ENCODE measurements at places on chromosomes 12 and 14.

DNA sequence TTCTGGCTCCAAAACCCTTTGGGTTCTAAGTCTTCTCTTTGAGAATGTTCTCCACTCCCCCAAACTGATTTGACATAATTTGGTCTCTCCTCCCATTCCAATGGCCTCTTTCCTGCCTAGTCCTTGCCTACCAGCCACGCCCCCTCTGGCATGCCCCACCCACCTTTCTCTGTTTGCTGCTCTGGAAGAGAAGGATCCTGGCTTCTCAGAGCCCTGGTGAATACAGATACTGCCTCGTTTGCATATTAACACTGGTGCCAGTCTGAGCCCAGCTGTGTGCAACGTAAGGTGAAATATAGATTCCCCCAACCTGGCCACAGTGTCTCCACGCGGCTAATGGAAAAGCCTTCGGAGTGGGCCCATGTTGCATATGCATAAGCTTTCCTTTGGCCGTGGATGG lies 79.7 kb downstream of the PAPOLA start:
- DNase-seq = no peak

- DNase-seq = no peak
These were observed 153.7 kb downstream of the PCNX1 start for GRCh38 chr14:71060825-71061455.

DNA sequence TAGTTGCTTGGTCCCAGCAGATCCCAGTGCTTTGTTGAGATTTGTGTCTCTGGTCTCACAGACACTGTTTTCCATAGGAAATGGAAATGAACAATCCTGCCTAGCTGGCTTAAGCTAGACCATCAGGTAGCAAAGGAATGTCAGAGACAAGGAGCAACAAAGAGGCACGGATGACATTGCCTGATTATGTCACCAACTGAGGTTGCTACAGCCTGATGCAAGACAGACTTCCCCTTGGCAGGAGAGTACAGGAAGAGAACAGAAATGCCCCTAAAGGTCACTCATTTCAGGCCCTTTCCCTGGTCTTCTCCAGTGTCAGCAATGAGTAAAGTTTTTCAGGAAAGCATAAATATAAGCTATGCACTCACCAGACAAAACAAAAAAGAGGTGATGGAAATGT lies 2.0 kb upstream of the PRB2 start:
- no peak for DNase-seq

- peak; percentile 34 for DNase-seq
These were observed 45.0 kb downstream of the TRAFD1 start for GRCh38 chr12:112170376-112170775.

DNA sequence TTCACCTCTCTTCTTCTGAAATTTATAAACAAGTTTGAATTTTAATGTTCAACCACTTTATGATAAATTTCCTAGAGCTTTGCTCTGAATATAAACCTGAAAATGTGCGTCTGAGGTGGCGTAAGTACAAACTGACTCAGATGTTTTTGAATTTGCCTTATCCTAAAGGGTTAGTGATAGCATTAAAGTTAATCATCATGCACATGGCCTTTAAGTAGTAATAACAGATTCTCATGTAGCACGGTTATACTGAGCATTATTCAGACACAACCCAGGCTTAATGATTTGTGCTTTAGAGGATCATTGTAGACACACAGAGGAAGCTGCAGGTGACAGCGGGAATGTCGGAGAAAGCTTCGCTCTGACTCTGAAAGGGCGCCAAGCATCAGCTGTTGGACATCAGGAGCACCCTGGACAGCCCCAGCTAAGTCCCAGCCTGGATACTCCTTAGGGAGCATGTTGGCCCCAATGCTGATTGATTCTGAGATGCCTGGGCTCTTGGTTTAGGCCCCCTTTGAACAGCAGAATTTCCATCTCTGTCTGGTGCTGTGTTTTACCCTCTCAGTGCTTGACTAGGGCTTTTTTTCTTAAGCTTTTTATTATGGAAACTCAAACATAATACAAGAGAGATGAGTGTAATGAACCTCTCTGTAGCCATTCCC lies 91.1 kb downstream of the PLXNC1 start:
- DNase-seq = no peak

DNA sequence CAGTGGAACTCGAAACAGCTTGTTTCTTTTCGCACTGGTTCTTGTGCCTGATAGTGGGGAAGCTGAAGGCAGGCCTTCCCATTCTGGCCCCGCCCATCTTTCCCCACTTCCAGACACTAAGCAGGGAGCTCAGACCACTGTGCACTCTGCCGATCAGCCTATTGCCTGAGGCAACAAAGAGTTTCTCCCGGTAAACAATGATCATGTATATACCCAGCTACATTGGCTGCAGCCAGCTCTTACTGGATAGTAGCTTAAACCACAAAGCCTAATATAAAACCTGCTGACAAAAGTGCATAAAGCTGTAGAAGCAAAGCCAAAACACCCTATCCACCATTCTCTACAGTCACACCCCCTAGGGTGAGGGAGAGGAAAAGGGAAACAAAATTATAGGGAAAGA lies 24.7 kb upstream of the GLIPR1 start:
- no peak for DNase-seq

- no peak for DNase-seq
These were observed 574 bp downstream of the PAWR start for GRCh38 chr12:79690142-79690637.

DNA sequence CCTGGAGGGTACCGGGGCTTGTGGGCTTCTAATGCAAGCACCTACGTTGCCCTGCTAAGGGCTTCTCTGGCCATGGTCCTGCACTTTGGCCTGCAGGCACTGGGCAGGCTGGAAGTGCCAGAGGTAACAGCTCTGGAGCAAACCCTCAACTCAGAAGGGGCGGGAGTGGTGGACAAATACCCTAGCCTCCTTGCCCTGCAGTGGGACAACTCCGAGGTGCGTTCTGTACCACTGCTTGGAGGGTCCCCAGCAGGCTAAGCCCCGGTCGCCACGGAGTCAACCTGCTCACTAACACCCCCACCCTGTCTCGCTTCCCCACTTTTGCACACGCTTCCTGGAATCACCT lies 20.4 kb upstream of the BEGAIN start:
- no peak for DNase-seq

GRCh38 chr14:100391724-100392123 lies 68.6 kb downstream of the SLC25A47 start:
- DNase-seq = peak; percentile 42

- DNase-seq = no peak
These were observed 661.3 kb downstream of the RPL10L start for GRCh38 chr14:45990252-45990651.

DNA sequence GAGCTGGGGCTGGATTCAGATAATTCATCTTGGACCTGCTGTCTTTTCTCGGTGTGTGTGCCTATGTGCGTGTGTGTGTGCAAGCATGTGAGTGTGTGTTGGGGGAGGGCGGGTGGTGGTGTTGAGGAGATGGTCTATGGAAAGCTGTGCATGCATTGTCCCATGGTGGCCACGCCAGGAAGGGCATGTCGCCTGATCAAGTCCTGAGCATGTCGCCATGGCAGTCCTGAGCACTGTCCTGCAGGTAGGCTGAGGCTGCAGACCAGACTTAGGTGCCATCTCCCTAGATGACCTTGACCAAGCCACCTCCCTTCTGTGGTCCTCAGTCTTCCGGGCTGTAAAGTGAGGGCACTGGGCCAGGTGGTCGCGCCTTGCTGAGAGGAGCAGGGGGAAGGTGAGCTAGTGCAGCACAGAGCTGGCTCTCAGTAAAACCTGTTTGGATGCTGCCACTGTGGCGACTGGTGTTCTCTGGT lies 81.4 kb downstream of the PAPOLA start:
- DNase-seq = no peak

- no peak for DNase-seq
These were observed 54.4 kb upstream of the MED13L start for GRCh38 chr12:116331876-116332275.

DNA sequence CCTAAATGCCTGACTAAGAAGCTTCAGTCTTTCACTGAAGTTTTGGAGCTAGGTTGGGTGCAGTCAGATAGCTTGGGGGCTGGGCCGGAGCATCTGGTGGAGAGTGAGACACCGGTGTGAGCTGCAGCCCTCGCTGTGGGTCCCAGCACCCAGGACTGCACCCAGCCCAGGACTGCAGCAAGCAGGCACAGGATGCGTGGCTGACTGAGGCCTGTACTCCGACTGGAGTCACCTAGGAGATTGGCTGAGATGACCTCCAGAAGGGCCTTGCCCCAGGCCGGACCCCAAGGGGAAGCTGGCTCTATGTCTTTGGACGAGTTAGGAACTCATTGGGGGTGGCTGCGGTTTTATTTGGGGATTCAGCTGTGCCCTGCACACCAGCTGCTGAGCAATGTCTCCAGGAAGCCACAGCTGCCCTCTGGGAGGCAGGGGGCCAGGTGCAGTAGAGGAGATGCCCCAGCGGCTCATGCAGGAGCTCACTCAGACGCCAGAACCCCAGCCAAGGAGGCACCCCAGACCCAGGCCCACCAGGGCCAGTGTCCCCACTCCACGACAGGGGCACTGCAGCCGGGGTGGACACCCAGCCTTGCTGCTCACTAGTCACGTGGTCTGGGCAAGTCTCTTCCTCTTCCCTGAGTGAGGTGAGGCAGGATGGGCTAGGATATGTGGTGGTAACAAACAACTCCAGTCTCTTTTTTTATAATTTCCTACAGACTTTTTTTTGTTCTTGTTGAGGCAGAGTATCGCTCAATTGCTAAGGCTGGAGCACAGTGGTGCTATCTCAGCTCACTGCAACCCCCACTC lies 31.8 kb upstream of the RCOR1 start:
- DNase-seq = no peak

Measured in fibroblast of mammary gland (primary cell).